ENCODE measurements at places on chromosomes 12 and 14.
A peak's percentile ranks its signal among the peaks of the same experiment; 100 is the strongest.

GRCh38 chr14:20855652-20856291, 35.4 kb upstream of the RNASE3 start:
- DNase-seq, result peak; percentile 66

DNA sequence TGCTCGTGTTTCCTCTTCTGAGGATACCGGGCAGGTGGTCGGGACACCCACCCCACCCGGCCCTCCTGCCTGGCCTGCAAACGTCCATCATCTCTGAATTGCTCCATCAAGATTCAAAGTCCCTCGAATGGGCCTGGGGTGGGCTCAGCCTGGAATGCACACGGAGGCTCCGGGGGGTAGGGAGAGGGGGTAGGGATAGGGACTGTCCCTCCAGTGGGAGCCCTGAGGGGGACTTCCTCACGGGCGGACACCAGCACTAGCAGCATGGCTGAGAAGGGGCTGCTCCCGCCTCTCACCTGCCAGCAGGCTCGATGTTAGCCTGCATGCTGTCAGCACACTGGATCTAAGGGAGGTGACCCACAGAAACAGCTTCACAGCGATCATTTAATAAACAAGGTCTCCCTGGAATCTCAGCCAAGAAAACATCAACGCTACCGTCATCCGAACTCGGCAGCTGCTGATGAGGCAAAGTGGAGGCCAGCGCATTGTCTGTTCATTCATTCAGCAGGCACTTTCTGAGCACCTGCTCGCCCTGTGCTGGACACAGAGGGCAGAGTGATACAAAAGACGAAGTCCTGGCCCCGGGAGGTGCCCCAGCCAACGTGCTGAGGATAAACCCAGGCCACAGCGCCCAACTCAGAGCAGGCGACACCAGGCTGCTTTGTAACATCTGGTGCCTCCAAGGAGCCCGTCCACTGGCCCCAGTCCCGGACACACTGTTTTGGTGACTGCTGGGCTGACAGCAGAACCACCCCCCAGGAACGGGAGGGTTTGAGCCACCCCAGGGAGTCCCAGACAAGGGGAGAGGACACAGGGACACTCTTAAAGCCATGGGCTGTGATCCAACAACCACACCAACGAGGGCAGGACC, 6.3 kb downstream of the TMEM179 start:
- DNase-seq, result no peak

GRCh38 chr12:128942960-128943477, 89.7 kb downstream of the GLT1D1 start:
- no peak for DNase-seq

DNA sequence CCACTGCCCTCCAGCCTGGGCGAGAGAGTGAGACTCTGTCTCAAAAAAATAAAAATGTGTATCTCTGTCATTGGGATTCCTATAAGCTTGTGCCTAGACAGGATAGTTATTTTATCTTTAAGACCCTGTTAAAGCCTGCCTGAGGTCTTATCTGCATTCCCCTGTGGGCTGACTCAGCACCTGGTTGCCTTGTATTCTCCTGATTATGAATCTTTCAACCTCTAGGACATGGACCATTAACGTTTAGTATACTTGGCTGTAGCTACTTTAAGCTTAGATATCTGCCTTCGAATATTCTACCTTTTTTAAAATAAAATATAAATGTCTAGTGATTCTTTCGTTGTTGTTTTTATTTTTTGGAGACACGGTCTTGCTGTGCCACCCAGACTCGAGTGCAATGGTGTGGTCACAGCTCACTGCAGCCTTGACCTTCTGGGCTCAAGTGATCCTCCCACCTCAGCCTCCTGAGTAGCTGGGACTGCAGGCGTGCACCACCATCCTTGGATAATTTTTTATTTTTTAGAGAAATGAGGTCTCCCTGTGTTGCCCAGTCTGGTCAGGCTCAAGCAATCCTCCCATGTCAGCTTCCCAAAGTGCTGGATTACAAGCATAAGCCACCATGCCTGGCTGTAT, 41.3 kb downstream of the RESF1 start:
- no peak for DNase-seq

DNA sequence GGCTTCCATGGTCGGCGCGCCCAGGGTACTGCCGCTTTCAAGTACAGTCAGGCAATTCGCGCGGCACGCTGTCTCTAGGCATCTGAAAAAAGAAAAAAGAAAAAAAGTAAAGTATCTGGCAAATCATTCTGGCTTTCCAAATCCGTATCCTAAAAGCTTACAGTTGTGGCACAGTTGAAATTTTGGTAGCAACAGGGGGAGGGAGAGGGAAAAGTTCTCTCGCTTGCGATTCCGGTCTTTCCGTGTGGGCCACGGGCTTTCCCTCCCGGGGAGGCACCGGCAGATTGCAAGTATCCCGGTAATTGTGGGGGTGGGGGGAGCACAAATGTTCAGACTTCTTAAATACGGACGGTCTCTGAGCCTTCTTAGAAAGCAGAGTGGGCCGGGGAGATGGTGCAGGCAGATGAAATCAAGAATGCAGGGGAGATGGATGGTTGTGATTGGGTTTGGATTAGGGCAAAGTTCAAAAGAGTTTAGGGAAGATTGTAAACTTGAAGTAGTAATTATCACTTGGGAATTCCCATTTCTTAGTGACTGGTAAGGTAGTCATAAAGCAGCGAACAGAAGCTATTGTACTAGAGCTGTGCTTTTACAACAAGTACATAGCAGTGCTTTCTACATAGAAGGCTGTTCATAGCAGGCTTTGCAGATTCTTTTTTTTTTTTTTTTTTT, 1.2 kb downstream of the SOCS2 start:
- DNase-seq, result no peak

- no peak for DNase-seq
These were observed 20.7 kb downstream of the GCH1 start for GRCh38 chr14:54881761-54882401.

DNA sequence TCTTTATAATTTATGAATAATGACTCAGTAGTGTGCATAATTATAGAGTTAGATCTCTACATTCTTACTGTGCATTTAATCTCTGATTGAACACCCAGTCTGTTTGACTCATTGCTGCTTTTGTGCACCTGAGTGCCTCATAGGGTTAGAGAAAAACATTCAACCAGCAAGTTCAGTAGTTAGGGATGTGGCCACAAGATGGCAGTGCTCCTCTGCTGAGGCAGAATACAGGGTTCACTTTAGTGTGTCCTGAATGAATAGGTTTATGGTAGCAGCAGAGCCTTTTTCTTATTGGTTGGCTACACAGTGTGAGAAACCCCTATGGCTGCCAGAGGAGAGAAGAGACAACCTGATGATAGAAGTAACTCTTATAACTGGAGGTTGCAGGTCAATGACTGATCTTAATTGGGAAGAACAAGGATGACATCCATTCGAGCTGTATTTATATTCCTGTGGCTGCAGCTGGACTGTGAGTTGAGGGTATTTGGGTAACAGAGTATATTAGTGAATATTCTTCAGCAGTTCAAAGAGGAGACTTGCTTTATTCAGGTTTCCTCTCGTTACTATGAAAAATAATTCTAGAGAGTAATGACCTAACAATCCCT, 194.9 kb upstream of the OR4E1 start:
- DNase-seq, result peak; percentile 61

- no peak for DNase-seq
These were observed 8.8 kb downstream of the AICDA start for GRCh38 chr12:8603856-8604255.

DNA sequence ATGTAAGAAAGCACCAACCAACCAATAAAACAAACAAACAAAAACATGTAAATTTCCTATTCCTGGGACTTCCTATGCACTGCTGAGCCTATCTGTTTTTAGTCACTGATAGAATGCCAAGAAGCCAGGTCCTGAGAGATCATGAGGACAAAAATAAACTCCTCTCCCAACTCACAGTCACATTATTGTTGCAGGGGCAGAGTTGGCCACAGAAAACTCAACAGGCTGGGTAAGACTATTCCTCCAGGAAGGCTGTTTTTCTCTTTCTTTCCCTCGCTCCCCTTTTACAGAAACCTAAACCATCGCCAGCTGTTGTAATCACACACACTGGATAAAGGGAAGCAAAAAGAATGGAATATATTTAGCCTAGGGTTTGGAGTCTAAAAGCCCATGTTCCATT, 55.8 kb upstream of the METAP2 start:
- no peak for DNase-seq

GRCh38 chr14:21399311-21399870, 15.6 kb upstream of the SUPT16H start:
- DNase-seq, result no peak

DNA sequence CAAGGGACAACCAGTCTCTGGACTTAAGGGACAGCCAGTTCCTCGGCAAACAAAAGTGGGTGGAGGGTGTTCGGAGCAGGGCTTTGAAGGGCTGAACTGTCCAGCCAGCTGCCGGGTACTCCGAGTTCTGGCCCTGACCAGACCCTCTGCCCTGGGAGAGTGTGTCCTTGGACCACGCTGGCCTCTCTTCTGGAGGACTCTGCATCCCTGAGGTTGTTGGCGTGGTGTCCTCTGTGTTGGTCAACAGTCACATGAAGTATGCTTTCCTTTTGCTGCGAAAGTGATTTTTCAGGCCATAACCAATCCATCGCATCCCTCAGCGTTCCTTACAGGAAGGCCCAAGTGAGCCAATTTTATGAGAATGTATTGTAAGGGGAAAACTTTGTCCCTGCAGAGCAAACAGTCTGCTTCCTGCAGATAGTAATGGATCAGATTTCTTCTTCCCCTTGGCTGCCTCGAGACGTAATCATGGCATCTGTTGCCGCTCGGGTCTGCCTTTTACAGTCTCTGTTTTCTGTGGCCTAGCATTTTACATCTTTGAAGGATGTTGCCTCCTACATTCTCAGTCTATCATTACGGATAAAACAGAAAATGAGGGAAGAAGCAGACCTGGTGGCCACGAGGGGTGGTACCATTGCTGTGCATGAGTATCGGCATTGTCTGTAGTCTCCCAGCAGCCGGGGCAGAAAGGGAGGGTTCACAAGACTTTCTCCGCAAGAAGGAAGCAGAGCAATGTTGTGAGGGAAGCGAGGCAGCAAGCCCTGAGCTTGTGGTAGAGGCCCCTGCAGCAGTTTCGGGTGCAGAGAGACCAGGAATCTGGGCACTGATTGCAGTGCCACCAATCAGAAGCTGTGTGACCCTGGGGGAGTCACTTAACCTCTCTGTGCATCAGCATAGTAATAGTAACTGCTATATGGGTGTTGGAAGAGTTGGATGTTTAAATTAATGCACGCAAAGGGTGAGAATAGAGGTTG, 47.4 kb downstream of the SMIM41 start:
- DNase-seq, result peak; percentile 91
